ENCODE measurements at places on chromosomes 1 and 21.

GRCh38 chr1:227792216-227793078, 23.0 kb upstream of the PRSS38 start:
- no peak for DNase-seq

GRCh38 chr1:160560806-160561205, 18.5 kb downstream of the CD84 start:
- no peak for DNase-seq

- DNase-seq = no peak
These were observed 51.6 kb upstream of the HAO2 start for GRCh38 chr1:119316870-119317416.

DNA sequence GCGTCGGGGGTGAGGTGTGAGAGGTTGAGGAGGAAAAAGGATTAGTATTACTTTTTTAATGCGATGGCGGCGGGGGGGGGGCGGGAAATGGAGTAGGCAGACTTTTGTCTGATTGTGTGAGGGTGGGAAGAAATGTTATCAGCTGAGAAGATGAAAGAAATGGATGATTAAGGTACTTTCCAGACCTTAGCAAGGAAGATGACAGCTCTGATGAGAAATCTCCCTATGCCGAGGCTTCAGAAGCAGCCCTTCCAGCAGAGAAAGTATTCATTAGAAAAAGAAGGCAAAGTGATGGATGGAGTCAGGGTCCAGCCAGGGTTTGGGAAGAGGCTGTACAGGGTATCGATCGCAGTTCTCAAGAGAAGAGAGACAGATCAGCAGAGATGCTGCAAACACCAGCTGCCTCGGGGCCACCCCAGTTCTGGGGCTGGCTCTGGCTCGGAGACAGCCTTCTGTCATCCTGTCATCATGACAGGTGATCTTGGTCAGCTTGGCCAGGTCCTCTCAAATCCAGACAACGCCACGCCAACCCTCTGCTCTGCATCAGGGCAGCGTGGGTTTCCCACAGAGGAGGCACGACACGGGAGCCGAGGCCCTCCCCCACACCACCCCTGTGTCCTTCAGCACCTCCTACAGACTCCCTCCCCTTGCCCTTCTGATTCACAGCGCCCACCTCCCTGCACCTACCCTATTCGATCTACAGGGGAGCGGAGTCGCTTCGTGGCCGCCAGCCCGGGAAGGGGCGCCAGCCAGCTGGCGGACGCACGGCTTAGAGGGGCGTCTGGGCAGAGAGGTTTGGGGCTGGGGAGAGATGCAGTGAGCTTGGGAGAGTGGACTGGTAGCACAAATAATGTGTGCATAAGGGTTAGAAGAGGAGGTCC, 674 bp upstream of the ATXN7L2 start:
- DNase-seq = no peak

GRCh38 chr1:18773753-18774152, 85.7 kb downstream of the TAS1R2 start:
- no peak for DNase-seq

- no peak for DNase-seq
These were observed 195.5 kb downstream of the KCNH1 start for GRCh38 chr1:210938416-210938925.

- DNase-seq = no peak
These were observed 112.2 kb downstream of the BRINP2 start for GRCh38 chr1:177282976-177283375.

- no peak for DNase-seq
These were observed 2.0 kb downstream of the S100A6 start for GRCh38 chr1:153533689-153534201.

DNA sequence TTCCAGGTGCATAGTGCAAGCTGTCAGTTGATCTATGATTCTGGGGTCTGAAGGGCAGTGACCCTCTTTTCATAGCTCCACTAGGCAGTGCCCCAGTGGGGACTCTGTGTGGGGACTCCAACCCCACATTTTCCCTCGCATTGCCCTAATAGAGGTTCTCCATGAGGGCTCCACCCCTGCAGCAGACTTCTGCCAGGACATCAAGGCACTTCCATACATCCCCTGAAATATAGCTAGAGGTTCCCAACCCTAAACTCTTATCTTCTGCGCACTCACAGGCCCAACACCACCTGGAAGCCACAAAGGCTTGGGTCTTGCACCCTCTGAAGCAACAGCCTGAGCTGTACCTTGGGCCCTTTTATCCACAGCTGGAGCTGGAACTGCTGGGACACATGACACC, 65.7 kb upstream of the PKN2 start:
- DNase-seq = no peak

- no peak for DNase-seq
These were observed 569 bp downstream of the KHDC4 start for GRCh38 chr1:155933591-155934096.

DNA sequence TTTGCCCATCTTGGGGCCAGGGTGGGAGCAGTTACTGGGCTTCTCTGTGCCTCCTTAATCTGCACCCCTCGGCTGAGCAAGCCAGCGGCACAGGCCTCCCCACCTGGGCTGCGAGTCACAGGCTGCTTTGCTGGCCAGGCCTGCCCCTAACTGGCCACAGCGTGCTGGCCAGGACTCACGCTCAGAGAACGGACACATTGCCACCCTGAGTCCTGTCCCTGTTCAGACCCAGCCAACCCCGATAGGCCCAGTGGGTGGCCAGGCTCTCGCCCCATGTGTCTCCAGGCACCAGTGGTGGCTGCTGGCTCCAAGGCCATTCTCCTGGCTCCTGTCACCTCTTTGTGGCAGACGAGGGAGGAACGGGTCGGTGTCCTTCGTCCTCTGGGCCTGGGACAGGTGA, 61.3 kb downstream of the MORN1 start:
- no peak for DNase-seq

GRCh38 chr1:221912230-221912629, 170.3 kb upstream of the DUSP10 start:
- no peak for DNase-seq

DNA sequence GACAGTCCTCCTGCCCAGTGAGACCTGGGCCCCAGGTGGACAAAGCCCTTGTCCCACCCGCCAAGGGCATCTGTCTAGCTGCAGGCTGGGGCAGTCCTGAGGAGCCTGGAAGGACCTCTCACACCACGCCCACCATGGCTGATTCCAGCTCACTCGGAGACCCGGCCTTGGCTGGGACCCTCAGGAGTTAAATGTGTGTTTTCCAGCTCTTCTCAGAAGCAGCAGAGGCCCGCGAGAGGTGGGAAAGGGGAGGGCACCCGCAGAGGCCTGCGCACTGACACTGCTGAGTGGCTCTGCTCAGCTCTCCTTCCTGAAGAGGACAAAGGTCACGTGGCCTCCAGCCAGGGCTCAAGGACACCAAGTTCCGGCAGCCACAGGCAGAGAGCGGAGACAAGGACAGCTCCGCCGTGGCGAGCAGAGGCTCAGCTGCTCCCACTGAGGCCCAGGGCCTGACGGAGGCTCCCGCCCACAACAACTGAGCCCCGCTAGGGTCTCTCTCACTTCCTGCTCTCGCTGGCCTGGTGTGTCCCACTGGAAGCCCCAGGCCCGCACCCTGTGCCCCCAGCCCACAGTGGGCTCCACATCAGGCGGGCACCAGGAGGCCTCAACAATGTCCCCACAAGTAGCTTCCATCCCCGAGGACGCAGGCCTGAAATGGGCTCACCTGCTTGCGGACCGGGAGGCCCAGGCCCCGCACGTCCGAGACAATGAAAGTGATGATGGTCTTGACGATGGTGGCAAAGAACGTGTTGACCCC, 16.9 kb downstream of the SLC19A1 start:
- no peak for DNase-seq

- DNase-seq = no peak
These were observed 8.6 kb upstream of the CENPS start for GRCh38 chr1:10421637-10422036.

DNA sequence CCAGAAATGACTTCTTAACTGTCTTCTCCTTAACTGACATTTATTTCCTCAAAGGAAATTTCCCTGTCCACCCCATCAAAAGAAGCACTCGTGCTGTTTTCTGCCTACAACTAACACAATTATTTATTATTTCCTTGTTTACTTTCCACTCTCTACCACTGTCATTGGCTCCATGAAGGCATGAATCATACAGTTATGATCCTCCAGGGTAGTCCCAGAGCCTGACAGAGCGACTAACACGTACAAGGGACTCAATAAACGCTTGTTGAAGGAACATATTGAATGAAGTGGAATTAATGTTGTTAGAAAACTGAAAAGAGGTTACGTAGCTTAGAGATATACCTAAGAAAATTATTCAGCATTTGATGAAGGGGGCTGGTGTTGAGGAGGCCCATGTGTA, 20.9 kb downstream of the GREM2 start:
- DNase-seq = no peak

GRCh38 chr1:111620441-111620971, 917 bp downstream of the RAP1A start:
- DNase-seq = no peak

- DNase-seq = no peak
These were observed 3.8 kb upstream of the PARS2 start for GRCh38 chr1:54768093-54768492.

GRCh38 chr1:53376041-53376461, 48.2 kb upstream of the LRP8 start:
- DNase-seq = no peak

DNA sequence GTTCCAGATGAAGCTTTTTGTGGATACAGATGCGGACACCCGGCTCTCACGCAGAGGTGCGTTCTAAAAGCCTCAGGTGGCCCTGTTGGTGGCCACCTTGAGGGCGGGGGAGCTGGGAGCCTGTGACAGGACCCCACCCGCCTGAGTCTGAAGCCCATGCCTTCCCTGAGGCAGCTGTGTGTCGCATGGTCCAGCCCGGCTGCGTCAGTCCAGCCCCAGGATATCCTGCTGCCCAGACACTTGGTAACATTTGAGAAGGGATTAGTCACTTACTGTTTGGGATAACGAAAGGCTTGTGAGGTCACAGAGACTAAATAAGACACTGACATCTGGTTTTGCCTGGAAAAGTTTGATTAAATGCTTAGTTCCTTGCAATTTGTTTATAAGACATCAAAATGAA, 68.9 kb downstream of the UCK2 start:
- no peak for DNase-seq

GRCh38 chr1:16677552-16678431, 11.0 kb upstream of the RNU1-3 start:
- no peak for DNase-seq

DNA sequence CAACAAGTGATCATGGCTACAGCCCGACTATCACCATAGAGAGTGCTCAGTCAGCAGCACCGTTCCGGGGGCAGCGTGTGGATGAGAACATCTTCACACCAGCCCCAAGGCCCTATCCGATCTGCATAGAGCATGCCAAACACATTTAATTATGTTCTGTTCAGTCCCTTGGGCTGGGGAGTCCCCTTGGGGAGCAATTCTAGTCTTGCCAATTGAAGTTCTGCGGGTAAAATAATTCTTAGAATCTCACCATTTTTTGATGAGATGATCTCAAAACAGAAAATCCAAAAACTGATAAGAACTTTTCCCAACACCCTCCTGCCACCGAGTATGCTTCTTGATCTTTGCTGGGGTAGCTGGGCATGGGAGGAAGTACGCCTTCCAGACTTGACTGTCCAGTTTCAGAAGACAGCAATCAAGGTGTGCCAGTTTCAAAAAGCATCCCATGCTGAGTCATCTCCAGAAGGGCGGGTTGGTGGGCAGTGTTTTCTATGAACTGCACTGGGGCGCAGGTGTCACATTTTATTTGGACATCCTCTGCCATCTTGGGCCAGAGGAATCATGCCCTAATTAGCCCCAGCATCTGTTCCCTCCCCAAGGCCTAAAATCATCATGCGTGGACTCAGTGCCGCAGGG, 20.8 kb upstream of the PTPRF start:
- DNase-seq = no peak

DNA sequence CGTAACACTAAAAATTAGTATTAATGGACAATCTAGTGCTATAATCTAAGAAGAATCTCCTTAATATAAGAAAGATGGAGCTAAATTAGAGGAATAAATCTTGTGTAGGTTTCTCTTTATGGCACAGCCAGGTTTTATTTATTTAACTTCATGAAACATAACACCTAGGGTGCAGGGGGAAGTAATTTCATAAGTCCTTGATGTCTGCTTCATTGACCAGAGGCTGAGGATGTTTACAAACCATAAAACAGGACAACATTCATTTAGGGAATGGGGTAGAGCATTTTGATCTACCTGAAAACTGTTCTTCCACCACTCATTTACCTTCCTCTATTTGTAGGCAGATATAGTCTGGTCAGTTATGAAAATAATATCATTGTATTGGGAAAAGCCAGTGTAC, 95.5 kb downstream of the NGF start:
- DNase-seq = no peak

DNA sequence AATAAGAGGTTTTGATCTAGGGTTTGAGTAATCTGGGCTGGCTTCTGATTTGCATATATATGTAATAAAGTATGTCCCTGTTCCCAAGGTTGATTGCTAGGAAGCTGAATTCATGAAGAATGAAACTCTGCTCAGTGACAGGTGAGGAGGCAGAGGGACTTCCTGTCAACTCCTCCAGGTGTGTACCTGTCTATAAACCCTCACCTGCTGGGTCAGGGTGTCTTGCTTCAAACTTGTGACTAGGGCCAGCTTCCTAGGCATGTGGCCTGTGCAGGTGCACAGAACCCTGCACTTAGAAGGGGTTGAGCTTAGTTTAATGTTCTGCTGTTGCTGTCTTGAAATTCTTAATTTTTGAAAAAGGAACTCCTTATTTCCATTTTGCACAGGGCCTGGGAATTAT, 21.1 kb downstream of the OLFML3 start:
- no peak for DNase-seq

DNA sequence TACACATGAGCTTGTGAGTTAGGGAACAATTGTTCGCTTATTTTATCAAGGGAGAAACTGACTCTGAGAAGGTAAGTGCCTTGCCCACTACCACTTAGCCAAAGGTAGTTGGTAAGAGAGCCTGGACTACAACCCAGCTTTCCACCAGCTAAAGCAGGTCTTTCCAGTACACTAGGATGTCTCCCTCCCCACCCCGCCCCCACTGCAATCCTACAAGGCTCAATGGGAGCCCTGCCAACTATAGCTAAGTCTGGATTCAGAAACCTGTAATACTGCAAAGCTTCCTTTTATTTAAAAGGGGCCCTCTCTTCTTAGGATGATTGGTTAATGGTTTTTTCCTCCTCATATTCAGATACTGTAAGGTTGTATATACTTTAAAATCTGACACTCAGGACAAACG, 102.0 kb upstream of the C8B start:
- no peak for DNase-seq

DNA sequence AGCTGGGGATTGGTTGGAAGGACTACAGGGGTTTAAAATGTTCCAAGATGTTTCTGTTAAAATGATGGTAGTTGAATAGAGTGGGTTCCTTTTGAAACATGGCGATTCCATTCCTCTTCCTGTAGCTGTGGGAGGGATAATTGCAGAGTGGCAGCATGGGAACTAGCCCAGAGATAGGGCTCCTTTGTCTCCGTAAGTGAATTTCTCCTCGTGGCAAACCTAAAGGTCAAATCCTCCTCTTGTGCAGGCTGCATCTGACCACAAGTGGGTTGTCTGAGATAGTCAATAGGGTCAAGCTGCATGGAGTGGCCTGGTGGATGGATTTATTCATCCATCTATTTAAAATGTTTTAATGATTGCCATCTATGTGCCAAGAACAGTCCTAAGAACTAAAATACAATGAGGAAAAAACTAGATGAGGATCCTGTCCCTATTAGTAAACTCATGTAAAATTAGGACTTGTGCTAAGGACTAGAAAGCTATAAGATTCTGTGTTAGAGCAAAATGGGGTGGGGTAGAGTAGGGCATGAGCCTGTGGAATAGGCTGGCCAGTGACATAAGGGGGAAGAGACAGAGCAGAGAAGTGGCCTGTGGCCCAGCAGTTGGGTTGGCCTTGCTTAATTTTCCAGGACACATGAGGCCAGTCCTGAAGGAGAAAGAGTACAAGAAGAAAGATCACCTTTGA, 89.1 kb upstream of the IVNS1ABP start:
- no peak for DNase-seq
